Jurkat, Clone E6-1 (cell line): ENCODE measurements at places on chromosomes 7 and 10.
A peak's percentile ranks its signal among the peaks of the same experiment; 100 is the strongest.

DNA sequence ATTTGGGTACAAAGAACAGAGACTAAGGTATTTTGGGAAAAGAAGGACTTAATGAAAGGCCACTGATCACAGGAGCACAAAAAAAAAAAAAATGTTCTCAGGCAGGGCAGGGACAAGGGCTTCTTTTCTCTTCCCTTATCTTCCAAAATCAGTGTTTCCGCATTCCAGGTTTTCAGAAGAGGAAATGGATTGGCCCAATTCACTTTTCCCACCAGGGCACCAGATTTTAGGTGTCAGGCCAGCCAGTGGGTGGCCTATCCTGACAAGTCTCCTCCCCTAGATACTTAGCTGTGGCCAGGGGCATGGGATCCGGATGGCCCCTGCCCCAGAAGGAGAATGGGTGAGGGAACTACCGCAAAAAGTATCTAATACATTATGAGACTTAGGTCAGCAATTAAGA, 88.9 kb upstream of the WAC start:
- DNase-seq = no peak

GRCh38 chr7:2042650-2043049, 190.1 kb downstream of the MAD1L1 start:
- no peak for DNase-seq

- no peak for DNase-seq
Observed at GRCh38 chr10:11682267-11682683, 59.9 kb upstream of the ECHDC3 start.

GRCh38 chr10:1575481-1576244, 161.7 kb downstream of the ADARB2 start:
- no peak for DNase-seq

GRCh38 chr10:73083221-73083620, 13.4 kb downstream of the P4HA1 start:
- DNase-seq = no peak

GRCh38 chr10:27052656-27053055, 47.6 kb downstream of the ANKRD26 start:
- no peak for DNase-seq

GRCh38 chr7:29853072-29853471, 46.8 kb downstream of the WIPF3 start:
- no peak for DNase-seq

GRCh38 chr10:125781374-125781773, 5.8 kb upstream of the MMP21 start:
- DNase-seq = no peak

GRCh38 chr7:156956727-156957126, 7.2 kb downstream of the NOM1 start:
- no peak for DNase-seq

- no peak for DNase-seq
Observed at GRCh38 chr7:155578016-155578415, 31.7 kb upstream of the CNPY1 start.

DNA sequence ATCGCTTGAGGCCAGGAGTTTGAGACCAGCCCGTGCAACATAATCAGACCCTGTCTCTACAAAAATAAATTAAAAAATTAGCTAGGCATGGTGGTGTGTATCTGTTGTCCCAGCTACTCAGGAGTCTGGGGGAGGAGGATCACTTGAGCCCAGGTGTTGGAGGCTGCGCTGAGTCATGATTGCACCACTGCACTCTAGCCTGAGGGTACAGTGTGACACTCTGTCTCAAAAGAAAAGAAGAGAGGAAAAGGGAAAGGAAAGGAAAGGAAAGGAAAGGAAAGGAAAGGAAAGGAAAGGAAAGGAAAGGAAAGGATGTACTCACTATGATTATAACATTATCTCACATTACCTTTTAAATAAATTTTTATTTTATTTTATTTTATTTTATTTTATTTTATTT, 56.5 kb upstream of the MPP7 start:
- DNase-seq = no peak

DNA sequence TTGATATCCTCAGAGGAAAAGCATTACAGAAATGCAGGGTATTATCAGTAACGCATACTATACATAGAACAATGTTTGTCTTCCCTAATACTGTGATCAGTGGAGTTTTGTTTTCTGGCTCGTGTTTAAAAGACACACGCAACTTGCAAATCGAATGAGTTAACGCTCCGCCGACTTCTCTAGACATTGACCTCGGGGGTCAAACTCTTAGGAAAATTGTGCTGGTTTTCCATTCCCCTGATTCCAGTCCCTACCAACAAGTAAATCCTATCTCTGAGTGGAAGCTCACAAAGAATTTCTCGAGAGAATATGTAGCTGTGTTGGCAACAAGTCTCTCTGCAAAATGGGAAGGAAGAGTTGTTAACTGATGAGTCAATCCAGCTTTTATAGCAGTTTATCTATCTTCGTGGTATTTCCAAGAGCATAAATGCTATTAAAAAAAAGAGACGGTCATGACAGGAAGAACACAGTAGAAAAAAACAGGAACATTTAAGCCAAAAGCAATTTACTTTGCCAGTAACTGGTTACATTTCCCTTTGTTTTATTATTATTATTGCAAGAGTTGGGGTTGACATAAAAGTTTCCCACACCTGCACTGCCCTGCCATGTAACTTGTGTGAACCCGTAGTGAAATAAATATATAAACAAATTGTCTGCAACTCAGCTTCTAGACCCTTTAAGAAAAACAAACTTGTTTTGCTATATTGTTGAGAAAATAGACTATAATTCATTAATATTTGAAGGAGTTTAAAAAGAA, 144.4 kb downstream of the ARID5B start:
- DNase-seq = no peak

- peak; percentile 28 for DNase-seq
Observed at GRCh38 chr10:48215486-48216203, 58.9 kb downstream of the FRMPD2 start.

GRCh38 chr7:98855610-98856422, 14.0 kb downstream of the TMEM130 start:
- DNase-seq = no peak

DNA sequence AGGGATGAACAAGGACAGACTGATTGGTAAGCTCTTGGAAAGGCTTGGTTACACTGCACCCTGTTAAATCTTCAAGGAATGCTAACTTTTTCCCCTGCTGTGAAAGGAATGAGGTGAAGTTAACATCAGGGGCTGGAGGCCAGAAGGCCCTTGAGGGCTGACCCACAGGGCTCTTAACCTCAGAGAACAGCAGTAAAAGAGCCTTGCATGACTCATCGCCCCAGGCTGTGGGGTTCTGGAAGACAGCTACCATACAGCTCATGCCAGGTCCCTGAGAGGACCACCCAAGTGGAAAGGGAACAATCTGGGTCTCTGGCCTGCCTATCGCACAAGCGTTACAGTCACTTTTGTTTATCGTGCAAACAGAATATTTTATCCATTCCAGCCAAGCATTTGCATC, 54.4 kb downstream of the CYP2C9 start:
- DNase-seq = no peak

DNA sequence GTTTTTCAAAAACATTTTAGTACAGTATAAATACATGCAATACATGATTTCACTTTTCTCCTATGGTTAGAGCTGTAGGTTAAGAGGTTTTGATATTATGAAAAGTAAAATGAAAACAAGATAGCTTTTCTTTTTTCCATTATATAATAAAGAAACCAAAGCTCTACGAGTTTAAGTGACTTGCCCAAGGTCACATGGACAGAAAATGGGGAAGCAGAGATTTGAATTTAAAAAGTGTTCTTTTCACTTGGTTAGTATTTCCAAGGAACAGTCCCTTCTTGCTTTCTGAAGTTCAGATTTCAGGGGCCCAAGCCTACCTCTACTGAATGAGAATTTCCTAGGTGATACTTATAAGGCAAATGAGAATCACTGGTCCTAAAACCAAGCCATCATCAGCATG, 13.2 kb upstream of the MAP3K8 start:
- DNase-seq = no peak

DNA sequence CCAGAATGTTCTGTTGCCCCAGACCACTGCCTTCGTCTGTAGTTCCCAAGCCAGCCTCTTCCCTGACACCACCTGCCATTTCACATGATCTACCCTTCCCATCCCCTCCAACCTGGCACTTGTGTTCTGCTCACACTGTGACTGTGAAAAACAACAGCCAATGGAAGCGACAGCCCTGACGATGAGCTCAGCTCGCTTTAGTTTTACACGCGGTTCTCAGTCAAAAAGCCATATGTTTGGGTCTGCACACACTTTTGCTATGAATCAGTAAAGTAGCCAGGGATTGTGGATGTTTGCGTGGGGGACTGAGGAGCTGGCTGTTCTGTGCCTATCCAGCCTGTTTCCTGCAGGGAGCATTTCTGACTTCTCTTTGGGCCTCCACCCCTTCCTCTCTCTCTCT, 282.7 kb downstream of the WDR11 start:
- DNase-seq = no peak

GRCh38 chr7:37665352-37666022, 18.1 kb upstream of the GPR141 start:
- DNase-seq = no peak

- DNase-seq = no peak
Observed at GRCh38 chr7:4406288-4407058, 275.6 kb upstream of the FOXK1 start.

DNA sequence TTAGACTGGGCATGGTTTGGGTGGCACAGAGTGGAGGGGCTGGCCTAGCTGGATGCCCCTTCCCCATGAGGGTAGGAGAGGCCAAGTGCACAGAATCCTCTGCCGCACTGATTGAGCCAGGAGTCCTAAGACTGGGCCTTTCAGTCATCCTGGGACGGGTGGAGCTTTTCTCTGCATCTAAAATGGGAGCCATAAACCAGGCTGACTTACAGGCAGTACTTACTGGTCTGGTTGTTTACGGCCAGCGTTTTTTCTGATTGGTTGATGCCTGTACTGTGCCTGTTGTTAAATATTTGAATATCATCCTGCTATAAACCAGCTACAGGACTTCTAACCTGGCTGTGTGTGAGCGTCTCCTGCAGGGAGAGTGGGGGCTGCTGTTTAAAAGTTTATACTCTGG, 107.8 kb downstream of the CDH23 start:
- DNase-seq = no peak

DNA sequence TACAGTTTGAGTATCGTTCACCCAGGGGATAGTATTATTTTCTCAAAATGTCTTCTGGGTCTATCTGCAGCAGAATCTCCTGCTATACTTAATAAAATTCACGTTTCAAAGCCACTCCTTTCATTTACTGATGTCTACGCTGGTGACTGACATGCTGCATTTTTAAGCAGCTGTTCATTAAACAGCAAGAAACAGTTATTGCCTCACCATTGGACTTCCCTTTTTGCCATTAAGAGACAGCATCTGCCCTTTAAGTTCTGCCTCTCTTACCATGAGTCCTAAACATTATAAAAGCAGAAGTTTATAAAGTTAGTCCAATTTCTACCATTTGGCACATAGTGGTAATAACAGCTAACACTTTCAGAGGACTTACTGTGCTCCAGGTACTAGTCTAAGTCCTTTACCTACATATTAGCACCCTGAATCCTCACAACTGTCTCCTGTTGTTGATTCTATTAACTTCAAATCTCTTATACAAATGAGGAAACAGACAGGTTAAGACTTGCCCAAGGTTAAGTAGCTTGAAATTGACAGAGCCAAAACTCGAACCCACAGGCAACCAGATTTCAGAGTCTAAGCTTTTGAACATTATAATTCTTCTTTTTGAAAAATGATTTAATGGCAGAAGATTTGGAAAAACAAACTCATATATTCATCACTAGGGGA, 169.5 kb downstream of the SNX13 start:
- no peak for DNase-seq

GRCh38 chr10:114373631-114374030, 30.7 kb downstream of the AFAP1L2 start:
- DNase-seq = no peak

DNA sequence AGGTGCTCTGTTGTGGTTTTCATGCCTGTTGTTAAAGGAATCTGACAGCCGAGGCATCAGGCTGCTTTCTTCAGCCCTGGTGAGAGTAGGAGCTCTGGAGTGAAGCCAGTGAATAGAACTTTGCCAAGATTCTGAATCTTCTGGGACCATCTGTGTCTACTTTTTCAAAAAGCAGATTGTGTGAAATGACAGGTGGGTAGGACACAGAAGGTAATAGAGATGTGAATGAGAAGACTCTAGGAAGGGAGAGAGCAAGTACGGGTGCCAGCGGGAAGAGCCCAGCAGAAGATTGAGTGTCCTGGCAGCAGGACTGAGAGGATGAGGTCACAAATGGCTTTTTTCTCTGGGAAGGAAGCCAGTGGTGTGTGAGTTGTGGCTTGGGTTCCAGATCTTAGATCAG, 429.2 kb downstream of the SDK1 start:
- no peak for DNase-seq

DNA sequence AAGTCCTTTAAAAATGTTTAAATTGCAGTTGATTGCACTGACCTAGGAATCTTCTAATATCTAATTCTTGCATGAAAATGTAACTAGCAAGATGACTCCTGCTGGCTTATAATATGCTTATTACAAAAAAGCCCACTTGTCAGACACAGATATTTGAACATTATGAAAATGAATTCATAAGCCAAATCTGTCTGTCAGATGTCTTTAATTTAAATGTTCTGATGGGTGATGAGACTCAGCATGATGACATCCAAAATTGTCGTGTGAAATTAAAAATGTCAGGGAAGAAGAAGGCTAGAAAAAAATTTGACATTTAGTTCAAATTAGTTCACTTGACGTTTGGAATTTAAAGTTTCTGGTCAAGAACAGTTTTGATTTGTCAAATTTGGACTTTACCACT, 277.8 kb downstream of the PHF14 start:
- DNase-seq = no peak

DNA sequence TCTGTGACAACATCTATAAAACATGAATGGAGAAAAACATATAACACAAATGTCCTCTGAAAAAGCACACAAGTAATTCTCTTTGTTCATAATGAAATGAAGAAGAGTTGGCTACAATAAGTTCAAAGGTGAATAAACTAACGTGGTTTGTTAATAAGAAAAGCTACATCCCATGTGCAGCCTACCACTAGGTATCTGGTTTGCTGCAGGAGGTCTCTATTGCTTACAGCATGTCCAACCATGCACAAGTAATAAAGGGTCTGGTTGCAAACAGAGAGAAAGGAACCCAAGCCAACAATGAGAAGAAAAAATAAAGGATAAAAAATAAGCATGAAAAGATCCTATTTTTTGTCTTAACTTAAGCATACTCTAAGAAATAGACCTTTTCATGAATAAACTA, 139.2 kb downstream of the CHCHD3 start:
- no peak for DNase-seq

DNA sequence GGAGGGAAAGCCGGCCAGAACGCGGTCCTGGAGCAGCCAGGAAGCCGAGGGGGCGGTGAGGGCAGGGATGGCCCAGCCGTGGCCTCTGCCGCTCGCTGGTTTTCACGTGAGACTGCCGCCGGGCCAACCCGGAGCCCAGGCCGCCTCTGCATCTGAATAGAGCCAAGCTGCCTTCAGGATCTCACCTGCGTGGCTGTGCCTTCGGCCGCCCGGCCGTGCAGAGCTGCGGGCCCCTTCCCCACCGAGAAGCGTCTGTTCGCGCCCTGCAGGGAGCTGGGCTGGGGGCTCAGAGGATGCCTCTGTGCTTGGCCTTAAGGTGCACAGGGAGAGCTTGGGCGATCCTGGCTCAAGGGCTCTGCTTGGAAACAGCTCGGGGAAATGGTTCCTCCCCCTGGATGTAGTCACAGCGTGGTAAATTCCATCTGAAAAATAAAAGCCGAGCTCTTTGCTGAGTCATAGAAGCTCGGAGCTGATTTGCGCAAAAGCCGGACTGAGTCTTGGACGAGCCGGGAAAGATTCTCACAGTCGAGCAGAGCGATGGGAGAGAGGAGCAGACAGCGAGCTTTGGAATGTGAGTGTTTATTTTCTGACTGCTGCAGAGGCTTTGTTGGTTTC, at the start of gene JAKMIP3:
TSS of gene JAKMIP3 (plus strand) at position 456 of the 615 bp plus-strand sequence. CDS start 38,863 bp downstream, outside the sequence.
- no peak for DNase-seq

GRCh38 chr7:33650828-33651227, 254.5 kb upstream of the BMPER start:
- DNase-seq = no peak
